ENCODE measurements at places on chromosomes 5 and 9.

GRCh38 chr9:115378758-115379157, 260.8 kb upstream of the TNC start:
- no peak for DNase-seq

- DNase-seq, result no peak
Observed at GRCh38 chr9:98916660-98917059, 27.0 kb upstream of the COL15A1 start.

DNA sequence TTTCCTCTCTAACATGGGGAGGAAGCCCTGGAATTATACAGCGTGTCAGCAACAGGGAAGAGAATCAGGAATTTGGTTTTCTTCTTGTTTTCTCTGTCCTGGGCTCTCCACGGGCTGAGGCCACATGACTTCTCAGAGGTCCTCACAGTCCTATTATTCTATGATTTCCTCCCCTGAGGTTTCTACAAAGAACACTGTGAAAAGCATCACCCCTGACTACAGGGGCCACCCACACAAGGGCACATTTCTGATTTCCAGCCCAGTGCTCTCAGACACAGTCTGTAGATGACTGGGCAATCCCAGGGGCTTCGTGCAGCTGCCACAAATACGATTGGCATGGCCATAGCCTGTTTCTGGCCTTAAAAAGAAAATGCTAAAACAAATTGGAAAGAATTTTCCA, 284.9 kb downstream of the CEMIP2 start:
- no peak for DNase-seq

DNA sequence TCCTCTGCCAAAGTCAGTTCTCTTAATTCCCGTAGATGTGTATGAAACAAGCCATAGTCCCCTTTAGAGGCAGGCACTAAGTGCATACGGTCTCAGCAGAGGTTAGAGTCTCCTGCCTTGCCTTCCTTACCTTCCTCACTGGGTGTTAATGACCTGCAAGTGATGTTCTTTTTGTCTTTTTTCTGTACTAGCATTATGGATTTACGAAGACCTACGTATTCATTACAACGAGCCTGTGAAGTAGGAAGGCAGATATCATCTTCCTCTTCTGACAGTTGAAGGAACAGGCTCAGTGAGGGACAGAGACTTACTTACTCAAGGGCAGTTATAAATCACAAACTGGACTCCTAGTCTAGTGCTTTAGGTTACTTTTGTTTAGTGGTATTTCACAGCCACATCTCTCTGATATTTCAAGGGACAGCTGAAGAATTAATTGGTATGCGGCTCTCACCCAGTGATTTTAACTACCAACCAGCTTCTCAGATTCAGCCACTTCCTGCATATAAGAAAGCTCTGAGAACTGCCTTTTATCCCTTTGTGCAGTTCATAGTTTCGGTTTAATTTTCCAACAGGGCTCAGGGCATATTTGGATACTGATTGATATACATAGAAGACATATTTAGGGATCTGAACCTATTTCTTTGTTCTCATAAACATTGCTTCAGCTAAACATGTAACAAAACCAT, 85.1 kb upstream of the CKMT2 start:
- no peak for DNase-seq

DNA sequence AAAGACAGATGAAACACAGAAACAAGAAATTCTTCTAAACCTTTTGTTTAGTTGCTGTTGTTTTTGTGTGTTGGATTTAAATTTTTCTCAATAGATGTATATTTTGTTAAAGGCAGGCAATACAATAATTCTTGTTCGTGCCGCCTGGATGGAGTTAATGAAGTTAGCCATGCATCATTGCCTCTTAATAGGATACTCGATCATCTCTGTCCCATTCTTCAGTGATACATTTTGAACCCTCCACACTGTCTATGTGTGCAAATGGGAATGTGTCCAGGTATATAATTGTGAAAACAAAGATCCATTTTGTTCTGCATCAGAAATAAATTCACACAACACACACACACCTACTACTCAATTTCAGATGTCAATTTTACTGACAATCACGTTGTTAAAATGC, 186.6 kb upstream of the ADAMTS16 start:
- no peak for DNase-seq

GRCh38 chr5:39648085-39648847, 223.5 kb upstream of the DAB2 start:
- DNase-seq, result no peak

DNA sequence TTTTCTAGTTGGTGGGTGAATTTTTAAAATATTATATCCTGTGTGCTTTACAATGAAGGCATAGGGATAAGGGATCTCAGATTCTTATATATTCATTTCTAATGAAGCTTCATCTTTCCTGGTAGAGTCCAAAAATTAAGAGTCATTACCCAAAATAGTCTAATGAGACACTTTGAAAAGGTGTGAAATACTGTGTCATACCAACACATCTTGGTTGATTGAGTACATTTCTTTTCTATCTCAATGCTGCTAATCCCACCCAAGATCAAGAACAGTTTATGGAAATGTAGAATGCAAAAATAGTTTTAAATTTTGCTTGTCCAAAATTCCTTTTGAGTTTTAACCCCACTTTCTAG, 7.4 kb downstream of the EBF1 start:
- no peak for DNase-seq

- DNase-seq, result no peak
Observed at GRCh38 chr9:131889437-131890251, 149.8 kb upstream of the RAPGEF1 start.

DNA sequence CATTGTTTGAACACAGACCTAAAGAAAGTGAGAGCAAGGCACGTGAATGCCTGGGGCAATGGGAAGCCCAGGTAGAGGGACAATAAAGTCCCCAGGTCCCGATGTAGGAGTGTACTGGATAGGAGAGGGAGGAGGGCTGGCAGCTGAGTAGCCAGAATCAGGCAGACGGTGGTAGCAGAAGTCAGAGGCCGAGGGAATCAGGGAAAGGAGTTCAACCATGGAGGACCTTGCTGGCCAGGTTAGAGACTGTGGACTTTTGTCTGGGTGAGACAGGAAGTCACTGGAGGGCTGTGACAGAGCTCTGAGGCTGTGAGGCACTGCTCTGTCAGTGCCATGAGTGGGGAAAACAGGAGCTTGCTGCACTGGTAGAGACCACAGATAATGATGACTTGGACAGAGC, 248.2 kb downstream of the EFNA5 start:
- no peak for DNase-seq

GRCh38 chr5:158995694-158996173, 104.0 kb downstream of the EBF1 start:
- no peak for DNase-seq

GRCh38 chr5:98961665-98962344, 33.0 kb upstream of the CHD1 start:
- DNase-seq, result no peak

DNA sequence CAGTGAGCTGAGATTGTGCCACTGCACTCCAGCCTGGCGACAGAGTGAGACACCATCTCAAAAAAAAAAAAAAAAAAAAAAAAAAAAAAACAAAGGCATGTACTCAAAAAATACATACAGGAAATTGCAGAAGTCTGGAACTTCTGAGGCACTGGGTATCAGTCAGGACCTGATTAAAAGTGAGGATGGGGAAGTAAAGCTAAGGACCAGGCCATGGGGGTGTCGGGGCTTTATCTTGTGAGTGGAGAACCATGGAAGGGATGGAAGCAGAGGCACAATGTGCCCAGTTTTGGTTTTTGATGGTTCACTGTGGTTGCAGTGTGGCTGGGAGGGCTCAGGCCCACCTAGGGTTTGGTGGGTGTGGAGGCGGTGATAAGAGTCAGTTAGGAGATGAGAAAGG, 212.7 kb upstream of the PIK3R1 start:
- DNase-seq, result no peak

DNA sequence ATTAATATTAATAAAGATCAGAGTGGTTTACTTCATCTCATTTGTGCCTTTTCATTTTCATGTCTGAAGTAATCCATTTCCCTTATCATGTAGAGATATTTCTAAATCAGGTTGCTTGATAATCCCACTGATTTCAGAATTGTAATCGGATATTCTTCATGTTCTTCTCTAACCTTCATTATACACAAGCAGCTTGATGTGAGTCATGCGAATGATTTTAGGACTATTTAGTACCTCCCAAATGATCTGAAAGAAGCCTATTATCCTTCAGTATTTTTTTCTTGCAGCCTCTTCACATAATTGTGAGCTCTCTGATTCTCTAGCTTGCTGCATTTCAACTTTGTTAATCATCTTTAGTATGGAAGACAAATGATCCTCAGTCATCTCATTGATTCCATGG, 182.0 kb downstream of the GIN1 start:
- no peak for DNase-seq

GRCh38 chr9:83449166-83449565, 89.0 kb downstream of the FRMD3 start:
- no peak for DNase-seq

DNA sequence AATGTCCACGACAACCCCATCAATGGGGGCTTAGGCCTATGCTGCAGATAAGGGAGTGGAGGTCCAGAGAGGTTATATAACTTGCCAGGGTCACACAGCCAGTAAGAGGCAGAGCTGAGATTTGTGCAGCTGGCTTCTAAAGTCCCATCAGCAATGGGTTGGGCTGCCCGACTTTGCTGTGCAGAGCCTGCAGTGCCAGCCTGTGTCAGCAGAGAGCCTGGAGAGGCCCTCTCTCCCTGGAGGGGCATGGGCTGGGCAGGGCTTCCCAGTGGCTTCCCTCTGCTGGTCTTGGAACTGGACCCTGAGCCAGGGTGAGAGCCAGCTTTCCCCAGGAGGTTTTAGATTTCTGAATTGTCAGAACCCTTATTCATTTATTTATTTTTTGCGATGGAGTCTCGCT, 77.2 kb upstream of the RAPGEF1 start:
- DNase-seq, result no peak

GRCh38 chr5:142590451-142591231, 95.2 kb downstream of the FGF1 start:
- no peak for DNase-seq

DNA sequence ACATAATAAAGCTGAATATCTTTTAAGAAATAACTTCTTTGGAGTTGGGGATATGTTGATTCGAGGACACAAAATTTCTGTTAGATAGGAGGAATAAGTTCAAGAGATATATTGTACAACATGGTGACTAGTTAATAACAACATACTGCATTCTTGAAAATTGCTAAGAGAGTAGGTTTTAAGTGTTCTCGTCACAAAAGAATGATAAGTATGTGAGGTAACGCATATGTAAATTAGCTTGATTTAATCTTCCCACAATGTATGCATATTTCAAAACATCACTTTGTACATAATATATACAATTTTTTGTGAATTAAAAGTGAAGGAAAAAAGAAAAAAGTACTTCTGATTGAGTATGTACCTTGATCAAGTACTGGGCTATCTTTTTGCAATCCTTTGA, 428.0 kb upstream of the TRPC7 start:
- DNase-seq, result no peak

- DNase-seq, result no peak
Observed at GRCh38 chr5:16763211-16763610, 146.4 kb upstream of the RETREG1 start.

GRCh38 chr5:135317286-135317685, 81.7 kb downstream of the MACROH2A1 start:
- no peak for DNase-seq

DNA sequence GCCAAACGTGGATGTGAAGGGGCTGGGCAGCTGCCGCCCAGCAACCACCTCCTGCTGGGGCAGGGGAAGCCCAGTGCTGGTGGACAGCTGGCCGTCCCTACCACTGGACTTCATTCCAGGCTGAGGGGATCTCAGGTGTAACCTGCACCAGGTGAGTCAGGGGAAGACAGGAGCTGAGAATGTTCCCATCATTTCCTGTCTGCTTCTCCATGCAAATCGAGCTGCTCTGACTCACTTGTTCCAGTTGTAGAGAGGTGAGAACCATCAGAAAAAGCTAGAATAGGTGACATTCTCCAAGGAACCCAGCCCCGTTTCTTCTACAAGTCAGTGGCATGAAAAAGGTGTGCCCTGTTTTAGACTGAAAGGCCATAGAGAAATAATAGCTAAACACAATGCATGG, 21.8 kb upstream of the BARX1 start:
- no peak for DNase-seq

DNA sequence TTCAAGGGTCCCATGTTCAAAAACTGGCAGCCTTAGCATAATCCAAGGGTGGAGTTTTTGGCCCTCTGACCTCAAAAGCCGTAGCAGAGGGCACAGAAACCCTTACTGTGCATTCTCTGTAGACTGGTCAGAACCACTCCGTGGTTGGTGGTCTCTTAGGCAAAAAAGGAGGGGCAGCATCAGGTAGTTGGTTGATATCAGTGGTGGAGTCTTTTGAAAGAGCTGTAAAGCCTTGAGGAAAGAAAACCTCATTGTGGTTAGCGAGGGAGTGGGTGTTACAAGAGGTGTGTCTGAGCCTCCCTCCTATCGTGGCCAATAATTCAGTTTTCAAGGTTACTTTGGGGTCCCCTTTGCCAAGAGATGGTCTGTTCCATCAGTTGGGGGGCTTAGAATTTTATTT, 40.9 kb downstream of the ARHGEF28 start:
- no peak for DNase-seq

- no peak for DNase-seq
Observed at GRCh38 chr9:129102791-129103594, 7.6 kb downstream of the CRAT start.

DNA sequence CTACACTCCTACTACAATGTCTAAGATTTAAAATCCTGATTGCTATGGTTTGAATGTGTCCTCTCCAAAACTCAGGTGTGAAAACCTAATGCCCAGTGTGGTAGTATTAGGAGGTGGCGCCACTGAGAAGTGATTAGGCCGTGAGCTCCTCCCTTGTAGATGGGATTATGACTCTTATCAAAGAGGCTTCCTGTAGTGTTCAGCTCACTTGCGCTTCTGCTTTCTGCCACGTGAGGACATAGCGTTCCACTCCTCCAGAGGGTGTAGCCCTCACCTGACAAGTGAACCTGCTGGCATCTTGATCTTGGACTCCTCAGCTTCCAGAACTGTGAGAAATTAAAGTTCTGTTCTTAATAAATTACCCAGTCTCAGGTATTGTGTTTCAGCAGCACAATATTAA, 33.0 kb upstream of the WHRN start:
- DNase-seq, result no peak

DNA sequence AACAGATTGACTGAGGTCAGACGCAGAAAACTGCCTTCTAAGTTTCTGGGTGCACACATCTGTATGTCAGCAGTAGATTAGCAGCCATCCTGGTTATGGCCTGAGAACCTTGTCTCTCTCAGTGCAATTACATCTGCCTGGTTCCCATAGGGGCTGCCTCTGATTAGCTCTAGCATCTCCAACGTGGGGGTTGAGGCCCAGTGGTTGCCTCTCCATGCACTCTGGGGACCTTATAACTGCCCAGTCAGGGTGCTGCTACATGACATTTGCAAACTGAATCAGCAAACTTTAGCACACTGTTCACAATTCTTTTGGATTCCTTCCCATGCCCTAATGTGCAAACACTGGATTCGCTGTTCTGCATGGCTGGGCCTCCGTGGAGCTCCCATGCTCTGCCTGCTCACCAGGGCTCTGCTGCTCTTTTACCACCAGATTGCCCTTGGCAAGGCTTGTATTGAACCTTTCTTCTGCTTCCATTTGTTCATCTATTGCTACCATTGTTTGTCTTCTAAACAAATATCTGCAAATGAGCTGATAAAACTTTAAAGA, 36.2 kb downstream of the SNX18 start:
- DNase-seq, result no peak

Data from stimulated activated CD8-positive, alpha-beta memory T cell treated with anti-CD3 and anti-CD28 coated beads, Interleukin-7, amount 100 ng/mL, for 1 hour (primary cell).